ENCODE measurements at places on chromosomes 12 and 14.

DNA sequence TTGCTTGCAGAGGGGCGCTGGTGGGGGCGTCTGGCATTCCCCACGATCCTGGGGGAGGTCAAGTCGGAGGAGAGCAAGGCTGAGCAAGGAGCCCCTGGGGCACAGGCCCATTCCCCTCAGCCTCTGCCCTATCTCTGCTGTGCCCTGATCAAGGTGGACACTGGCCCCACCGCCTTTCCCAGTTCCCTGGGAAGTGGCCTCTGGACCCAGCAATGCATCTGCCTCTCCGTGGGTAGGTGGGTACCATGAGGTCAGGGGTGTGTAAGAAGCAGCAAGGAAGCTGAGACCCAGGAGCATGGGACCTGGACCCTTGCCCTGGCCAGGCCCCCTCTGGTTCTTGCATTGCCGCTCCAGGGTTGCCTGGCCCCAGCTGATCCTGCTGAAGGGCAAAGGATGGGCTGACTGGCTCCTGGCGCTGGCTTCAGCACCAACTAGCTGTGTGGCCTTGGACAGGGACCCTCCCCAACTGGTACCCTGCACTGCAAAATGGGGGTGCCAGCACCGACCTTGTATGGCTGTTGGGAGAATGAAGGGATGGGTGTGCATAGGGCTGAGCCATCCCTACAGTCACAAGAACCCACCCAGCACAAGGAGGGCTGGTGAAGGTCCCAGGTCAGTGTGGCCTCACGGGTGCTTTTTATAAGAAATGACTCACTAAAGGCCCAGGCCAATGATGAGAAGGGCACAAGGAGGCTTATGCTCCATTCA, 19.6 kb downstream of the SLC25A29 start:
- no peak for DNase-seq

DNA sequence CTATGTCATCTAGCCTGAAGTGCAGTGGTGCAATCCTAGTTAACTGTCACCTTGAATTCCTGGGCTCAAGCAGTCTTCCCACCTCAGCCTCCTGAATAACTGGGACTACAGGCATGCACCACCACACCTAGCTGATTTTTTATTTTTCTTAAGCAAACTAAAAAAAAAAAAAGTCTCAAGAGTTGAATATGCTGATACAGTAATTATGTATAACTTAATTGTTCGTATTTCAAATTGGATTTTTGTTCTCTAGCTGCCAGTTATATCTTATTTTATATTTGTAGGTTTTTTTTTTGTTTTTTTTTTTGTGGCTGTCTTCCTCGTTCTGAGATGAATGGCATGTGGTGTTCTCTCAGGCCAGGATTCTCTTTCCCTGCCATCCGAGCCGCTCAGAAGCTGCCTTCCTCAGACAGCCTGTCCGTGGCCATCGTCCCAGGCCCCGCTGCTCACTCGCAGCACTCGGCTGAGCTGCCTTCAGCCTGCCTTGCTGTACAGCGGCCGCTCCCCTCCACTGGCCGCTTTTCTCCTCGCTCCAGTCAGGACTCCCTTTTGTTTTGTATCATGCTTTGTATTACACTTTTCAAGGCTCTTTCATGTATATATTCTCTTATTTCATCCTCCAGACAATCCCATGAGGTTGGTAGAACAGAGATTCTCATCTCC, 53.3 kb downstream of the WDR20 start:
- no peak for DNase-seq

GRCh38 chr14:28756884-28757570, 9.6 kb upstream of the FOXG1 start:
- peak; percentile 37 for DNase-seq

DNA sequence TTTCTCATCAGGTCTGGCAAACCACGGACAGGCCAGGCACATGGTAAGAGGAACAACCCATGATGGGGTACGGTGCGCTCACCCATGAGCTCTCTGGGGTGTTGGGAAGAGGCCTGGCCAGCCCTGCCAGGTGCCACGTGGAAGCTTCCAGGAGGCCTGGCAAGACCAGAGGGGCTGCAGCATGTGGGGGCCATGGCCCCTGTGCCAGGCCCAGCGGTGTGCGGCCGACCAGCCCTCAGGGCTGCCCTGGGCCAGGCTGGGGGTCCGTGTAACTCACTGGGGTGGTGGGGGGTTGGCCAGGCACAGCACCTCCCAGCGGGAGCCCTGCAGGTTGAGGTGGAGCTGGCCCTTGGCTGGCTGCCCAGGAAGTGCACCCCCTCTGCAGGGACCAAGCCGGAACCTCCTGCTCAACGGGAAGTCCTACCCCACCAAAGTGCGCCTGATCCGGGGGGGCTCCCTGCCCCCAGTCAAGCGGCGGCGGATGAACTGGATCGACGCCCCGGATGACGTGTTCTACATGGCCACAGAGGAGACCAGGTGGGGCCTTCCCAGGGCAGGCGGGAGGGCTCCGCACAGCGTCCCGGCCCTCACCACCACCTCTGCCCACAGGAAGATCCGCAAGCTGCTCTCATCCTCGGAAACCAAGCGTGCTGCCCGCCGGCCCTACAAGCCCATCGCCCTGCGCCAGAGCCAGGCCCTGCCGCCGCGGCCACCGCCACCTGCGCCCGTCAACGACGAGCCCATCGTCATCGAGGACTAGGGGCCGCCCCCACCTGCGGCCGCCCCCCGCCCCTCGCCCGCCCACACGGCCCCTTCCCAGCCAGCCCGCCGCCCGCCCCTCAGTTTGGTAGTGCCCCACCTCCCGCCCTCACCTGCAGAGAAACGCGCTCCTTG, 4.9 kb upstream of the CRIP2 start:
- DNase-seq = no peak

- DNase-seq = no peak
Observed at GRCh38 chr12:113898466-113898865, 67.7 kb downstream of the RBM19 start.

Data from mammary epithelial cell (primary cell).